Activated effector memory CD4-positive, alpha-beta T cell treated with Interleukin-2 at 50 U/mL for 16 hours (primary cell): ENCODE measurements at places on chromosomes 6 and 20.

- no peak for DNase-seq
These were observed 108.7 kb upstream of the FERMT1 start for GRCh38 chr20:6231556-6231955.

DNA sequence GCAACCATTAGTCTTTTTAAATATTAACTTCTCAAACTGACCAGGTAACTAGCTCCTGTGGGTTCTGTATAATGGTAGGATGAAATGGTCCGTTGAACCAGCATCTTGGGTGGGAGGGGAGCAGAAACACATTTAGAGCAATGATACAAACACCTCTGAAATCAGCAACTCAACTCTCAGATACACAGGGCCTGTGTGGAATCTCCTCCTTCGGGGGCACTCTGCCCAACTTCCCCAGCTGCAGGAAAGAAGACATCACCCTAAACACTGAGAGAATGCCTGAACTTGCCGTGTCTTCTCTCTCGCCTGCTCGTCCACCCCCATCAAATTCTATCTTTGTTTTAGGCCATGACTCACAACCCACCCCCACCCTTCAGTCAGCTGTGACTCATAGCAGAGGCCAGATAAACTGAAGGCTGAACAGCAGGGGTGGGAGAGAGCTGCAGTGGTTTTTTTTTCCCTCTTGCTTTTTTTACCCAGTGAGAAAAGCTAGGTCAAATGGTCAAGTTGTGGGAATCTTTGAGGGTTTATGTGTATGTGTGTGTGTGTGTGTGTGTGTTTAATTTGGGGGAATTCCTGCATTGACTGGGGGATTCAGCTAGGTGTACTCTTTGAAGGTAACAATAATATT, 593.4 kb upstream of the JAG1 start:
- no peak for DNase-seq

DNA sequence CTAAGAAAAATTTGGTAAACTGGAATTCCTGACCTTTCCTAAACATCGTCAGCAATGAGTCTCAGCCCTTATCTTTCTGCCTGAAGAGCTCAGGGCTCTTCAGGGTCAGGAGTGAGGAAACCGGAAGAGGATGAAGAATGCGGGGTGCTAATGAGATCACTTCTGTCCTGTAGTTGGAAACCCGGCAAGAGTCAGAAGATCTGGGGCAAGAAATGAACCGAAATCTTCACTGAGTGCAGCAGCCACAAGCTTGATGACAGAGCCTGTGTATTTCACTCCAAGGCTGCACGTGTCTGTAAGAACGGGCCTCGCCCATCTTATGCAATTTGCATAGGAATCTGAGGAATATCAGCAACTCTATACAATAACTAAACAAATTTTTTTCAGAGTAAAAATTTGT, 60.4 kb upstream of the QKI start:
- DNase-seq: no peak

DNA sequence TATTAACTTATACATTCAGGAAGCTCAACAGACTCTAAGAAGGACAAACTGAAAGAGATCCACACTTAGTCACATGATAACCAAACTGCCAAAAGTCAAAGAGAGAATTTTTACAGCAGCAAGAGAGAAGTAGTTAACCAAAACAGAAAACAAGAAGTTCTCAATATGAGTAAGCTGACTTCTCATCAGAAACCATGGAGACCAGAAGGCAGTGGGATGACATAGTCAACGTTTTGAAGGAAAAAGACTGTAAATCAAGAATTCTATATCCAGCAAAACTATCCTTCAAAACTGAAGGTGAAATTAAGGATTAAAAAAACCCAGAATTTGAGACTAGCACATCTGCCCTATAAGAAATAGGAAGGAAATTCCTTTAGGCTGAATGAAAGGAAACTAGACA, 60.4 kb downstream of the COL19A1 start:
- DNase-seq: no peak

- no peak for DNase-seq
These were observed 9.3 kb upstream of the ARID1B start for GRCh38 chr6:156767603-156768467.
